Regular cardiac myocyte (primary cell): ENCODE measurements at places on chromosomes 13 and 19. TPM values are rescaled to one million over a fixed set of nuclear protein-coding genes. Genes with fewer than 3 reads are reported as not detected.

The ZNF492 gene
- 0.28 and 1.2 TPM in 2 replicates for total RNA-seq

The ZNF763 gene
- 1.2 and 2.8 TPM in 2 replicates for total RNA-seq

The ZNF253 gene
- total RNA-seq, result 3.1 and 3.9 TPM in 2 replicates

The ARHGAP33 gene
- total RNA-seq, result 1.7 and 2.9 TPM in 2 replicates

The ASPDH gene
- total RNA-seq, result not detected in 2 replicates

The CFD gene
- total RNA-seq, result 0.38 and 4.5 TPM in 2 replicates

The TNNT1 gene
- 3.4 and 3.8 TPM in 2 replicates for total RNA-seq

The ZNF264 gene
- 24.9 and 38.3 TPM in 2 replicates for total RNA-seq

The SIGLEC5 gene
- total RNA-seq, result not detected in 2 replicates

The TEX29 gene
- 0.38 TPM in 1 of 2 replicates, not detected in the other for total RNA-seq

The PSENEN gene
- 15.1 and 17.5 TPM in 2 replicates for total RNA-seq

The SMARCA4 gene
- total RNA-seq, result 36.4 and 75.9 TPM in 2 replicates

The MUC16 gene
- total RNA-seq, result under 0.01 TPM in 1 of 2 replicates, not detected in the other

The RFPL4AL1 gene
- total RNA-seq, result under 0.01 TPM in 1 of 2 replicates, not detected in the other

The DNAAF3 gene
- 0.77 and 0.85 TPM in 2 replicates for total RNA-seq

The SBNO2 gene
- 34.1 and 40.3 TPM in 2 replicates for total RNA-seq

The NPAS1 gene
- 3.4 and 5.6 TPM in 2 replicates for total RNA-seq

The DAND5 gene
- not detected in 2 replicates for total RNA-seq
